ENCODE measurements at places on chromosomes 13 and 19.
A peak's percentile ranks its signal among the peaks of the same experiment; 100 is the strongest.

DNA sequence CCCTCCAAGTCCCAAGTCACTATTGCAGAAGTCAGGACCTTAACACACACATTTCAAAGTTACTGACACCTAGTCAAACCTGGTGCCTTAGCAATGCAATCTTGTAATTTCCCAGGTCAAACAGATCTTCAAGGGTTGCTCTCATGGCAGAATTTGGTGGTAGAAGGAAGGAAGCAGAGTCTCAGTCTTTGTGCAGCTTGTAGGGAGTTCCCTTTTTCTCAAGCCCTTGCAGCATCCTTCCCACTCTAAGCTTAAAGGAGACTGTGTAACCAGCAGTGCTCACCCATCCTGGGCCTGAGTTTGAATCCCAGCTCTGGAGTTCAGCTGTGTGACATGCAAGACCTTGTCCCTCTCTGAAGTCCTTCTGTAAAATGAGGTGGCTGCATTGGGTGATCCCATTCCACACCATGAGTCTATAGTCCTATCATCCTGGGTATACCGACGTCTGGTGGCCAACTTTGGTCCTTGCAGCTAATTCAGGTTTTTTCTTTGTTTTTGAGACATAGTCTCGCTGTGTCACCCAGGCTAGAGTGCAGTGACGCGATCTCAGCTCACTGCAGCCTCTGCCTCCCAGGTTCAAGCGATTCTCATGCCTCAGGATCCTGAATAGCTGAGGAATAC lies 9.8 kb downstream of the SIGLEC10 start:
- ATAC-seq = peak; percentile 79

GRCh38 chr19:47781590-47782262 lies 3.2 kb downstream of the SELENOW start:
- ATAC-seq = no peak

DNA sequence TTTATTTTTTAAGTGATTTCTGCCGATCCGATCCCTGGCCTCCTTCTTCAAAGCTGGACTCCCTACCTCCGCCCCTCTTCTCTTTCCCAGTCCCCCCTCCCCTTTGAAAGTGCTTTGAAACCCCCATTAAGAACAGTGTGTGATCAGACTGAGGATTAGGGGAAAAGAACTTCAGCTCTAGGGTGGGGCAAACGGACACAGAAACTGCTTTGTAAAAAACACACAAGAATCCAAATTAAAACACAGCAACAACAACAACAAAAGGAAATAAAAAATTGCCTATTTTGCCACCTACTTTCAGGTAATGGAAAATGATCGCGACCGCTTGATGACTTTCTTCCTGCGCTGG lies 1.4 kb downstream of the SPRY2 start:
- no peak for ATAC-seq

DNA sequence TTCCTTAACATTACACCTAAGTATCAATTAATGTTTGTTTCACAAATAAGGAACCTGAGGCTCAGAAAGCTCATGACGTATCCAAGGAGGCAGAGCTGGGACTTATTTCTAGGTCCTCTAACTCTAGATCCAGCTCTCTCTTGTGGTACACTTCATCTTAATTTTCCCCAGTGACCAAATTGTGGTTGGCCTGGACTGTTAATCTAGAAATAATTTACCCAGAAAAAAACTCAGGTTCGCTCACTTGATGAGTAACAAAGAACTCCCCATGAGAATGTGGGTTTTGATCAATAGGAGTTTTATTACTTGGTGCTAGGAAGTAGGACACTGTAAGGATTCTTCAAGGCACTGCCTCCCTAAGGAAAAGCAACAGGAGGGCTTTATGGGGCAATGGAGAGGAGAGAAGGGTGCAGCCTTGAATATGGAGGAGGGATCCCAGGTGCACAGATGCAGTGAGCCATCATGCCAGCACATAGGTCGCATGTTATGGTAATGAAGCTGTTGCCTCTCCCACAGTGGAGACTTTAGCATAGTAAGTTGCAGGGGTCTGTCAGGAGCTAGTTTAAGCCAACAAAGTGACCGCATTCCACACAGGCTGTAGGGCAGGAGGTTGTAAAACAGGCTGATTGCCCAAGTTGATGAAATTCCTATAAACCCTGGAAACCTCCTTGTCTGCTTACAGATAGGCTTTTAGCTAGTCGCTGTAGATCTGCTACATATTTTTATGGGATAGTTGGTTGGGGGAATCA lies 14.7 kb downstream of the RAP2A start:
- no peak for ATAC-seq

GRCh38 chr19:14542711-14543328 lies 13.4 kb downstream of the TECR start:
- ATAC-seq = peak; percentile 69

- ATAC-seq = no peak
Observed at GRCh38 chr13:77800219-77800618, 102.7 kb downstream of the SLAIN1 start.

DNA sequence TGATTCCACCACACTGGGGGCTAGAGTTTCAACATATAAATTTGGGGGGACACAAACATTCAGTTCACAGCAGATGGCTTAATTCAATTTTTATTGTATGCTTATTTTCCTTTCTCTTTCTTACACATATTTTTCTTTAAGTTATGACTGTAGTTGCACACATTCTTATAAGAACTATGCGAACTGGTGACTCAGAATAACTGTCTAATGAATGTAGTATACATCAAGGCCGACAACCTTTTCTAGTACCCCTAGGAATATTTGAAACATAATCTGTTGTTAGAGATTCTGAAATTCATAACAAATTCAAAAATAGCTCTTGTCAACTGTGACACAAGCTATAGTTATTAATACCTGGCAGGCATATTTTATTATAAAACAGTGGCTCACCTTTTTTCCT lies 695.6 kb downstream of the PCDH9 start:
- no peak for ATAC-seq

DNA sequence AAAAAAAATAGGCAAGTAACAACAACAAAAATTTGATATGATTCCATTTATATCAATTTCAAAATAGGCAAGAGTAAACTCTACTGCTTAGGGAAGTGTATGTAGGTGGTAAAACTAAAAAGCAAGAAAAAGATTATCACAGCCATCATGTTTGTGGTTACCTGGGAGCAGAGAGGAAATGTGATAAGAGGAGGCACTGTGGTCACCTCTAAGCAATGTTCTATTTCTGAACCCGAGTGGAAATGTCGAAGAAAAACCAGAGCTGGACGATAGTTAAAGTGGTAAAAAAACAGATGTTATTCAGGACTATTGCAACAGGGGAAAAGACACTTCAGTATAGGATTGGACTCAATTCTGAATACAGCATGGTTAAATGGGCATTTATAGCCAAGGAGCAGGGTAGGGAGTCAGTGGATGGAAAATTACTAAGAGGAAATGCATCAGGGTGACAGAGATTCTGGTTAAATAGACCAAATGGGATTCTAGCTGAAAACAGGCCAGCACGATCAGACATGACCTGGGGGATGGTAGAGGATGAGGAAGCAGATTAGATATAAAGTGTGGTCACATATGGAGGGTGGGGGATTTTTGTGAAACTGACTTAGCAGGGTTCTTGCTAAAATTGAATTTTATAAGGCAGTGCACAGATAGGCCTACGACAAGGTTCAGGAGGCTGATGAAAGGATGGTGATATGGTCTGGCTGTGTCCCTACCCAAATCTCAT lies 6.0 kb upstream of the TEX30 start:
- ATAC-seq = no peak
